ENCODE measurements at places on chromosomes 2 and 18.

DNA sequence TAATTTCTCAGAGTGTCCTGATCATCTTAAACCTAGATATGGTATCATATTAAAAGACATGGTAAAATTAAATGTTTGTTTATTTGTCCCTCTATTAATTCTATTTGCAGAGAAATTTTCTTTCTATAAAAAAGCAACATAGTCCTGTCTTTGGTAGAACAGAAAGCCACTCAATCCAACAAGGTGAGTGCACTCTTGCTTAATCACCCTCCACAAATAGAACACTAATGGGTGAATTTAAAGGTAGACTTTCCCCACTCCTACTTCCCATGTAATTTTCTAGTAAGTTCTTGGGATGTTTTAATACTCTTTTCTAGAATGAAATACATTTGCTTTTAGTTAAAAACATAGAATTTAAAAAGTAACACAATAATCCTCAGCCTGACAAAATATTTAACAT lies 97.7 kb downstream of the PIGN start:
- no peak for DNase-seq

DNA sequence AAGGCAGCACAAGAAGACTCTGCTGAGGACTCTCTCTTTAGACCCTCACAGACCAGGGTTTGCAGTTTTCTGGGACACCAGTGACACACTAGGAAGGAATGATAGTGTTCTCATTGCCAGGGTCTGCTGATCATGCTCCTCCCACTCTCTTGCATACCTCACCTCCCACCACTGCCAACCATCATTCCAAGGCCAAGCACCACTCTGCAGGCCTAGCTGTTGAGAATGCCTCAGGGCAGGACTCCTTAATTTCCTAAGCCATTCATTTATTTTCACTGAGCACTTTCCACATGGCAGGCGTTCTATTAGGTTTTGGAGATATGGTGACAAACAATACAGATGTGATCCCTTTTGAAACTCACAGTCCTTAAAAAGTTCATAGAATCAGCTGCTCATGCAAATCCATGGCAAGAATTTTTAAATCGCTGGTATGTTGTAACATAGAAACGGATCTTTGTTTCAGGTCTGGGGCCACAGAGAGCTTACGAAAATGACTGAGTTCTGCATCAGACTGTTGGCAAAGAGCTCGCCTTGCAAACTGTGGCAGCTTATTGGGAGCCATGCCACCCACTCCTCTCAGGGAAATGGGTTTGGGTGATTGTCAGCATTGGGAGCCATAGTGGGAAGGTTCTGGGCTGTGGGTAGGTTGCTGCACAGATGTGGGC lies 78.5 kb downstream of the XDH start:
- DNase-seq: peak; percentile 53

- DNase-seq: no peak
These were observed 13.6 kb downstream of the ARID5A start for GRCh38 chr2:96549967-96550786.

- DNase-seq: no peak
These were observed 282.2 kb downstream of the CYRIA start for GRCh38 chr2:16383411-16383810.

GRCh38 chr2:239887604-239888003 lies 137.5 kb downstream of the NDUFA10 start:
- no peak for DNase-seq

GRCh38 chr18:46250812-46251173 lies 146.6 kb downstream of the HAUS1 start:
- DNase-seq: no peak
